ENCODE measurements at places on chromosomes 2 and 18.

- no peak for DNase-seq
Observed at GRCh38 chr2:31267437-31268120, 33.6 kb downstream of the EHD3 start.

DNA sequence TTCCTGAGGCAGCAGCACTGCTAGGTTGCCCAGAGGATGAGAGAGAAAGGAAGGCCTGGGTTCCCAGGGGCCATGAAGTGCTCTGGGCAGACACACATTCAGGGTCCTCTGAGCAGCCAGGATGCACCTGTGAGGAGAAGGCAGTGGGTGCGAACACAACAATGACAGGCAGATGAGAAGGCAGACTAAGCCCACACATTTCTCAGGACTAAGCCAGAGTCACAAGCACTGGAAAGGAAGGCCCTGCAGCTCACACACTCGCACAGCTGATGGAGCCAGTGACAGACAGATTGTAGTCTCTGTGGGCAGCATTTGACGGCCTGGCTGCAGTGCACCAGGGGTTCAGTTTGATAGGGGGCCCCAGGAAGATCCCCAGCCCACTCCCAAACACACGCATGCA, 61.8 kb downstream of the ARHGEF4 start:
- DNase-seq = no peak

DNA sequence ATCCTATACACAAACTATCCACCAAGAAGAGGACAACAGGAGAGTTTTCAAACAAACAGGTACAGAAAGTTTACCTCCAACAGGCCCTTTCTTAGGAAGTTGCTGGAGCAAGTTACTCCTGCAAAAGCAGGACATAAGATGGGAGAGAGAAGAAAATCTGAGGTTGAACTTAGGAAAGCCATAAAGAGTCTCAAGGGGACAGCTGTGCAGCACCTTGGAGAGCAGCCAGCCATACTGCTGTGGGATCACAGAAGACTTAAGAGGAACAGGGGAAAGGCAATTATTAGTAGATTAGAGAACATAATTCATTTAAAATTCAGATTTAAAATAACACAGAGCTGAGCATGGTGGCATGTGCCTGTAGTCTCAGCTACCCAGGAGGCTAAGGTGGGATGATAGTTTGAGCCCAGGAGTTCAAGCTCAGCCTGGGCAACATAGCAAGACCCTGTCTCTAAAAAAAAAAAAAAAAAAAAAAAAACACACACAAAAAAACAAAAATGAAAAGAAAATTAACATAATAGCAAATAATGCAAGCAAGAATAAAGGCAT, 148.1 kb upstream of the SIX3 start:
- no peak for DNase-seq

GRCh38 chr2:37664231-37664643, 7.2 kb downstream of the CDC42EP3 start:
- no peak for DNase-seq

- DNase-seq = no peak
Observed at GRCh38 chr2:36473230-36473629, 117.7 kb downstream of the CRIM1 start.

GRCh38 chr2:100260712-100261620, 61.3 kb downstream of the LONRF2 start:
- peak; percentile 62 for DNase-seq

DNA sequence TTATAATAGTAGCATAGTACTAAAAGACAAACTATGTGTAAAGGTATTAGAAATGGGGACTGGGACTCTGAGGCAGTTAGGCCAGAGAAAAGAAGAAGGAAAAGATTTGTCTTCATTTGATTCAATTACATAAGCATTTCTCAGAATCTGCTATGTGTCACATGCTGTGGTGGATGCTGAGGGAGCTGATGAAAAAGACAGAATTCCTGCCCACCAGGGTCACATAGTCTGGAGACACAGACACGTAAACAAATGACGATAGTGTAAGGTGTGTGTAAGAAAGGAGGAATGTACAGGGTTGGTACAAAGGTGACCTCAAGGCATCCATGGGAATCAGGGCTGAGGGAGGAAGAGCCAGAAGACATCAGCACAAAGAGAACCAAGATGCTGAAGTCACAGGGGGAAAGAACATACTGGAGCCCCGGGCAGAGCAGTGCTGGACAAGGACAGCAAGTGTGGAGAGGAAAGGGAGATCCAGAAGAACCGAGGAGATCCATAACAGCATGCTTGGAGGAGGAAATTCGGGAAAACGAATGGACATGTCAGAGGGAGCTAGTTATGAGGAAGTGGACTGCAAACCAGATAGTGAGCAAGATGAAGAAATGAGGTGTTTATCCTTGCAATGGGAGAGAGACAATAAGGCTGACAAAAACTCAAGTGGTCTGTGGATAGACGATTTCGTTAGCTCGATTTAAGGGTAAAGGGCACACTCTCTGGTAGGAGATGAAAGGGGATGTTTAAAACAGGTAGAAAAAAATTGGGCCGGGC, 1.2 kb upstream of the MAPRE3 start:
- no peak for DNase-seq

DNA sequence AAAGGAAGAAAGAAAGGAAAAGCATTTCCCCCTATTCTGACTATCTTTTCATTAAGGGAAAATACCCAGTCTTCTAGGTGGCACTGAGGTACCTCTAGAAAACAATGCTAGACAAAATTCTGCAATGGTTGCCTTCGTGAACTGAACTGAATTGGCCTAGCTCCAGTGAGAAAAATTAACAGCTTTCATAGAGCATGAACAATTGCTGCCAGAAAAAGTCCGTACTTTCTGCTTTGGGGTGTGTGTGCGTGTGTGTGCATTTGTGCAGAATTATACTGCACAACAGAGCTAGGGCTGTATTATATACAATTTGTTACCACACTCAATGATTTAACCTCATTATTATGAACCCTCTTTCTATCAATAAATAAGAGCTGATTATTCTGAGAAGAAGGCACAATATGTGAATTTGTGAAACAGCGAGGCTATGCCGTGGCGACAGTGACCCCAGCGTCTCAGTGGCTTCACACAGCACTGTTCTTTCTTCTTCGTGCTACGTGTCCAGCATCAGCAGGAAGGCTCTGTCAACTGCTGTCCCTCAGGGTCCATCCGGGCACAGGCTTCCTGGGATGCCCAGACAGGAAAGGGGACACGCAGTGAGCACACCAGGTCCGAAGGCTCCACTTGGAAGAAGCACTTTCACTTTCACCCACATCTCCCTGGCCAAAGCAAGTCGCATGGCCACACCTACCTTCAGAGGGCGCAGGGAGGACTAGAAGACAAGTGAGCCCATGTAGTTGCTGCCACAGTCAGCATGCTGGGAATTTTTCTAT, 47.5 kb downstream of the PTGR3 start:
- no peak for DNase-seq

- DNase-seq = no peak
Observed at GRCh38 chr18:35083174-35083712, 42.0 kb downstream of the MAPRE2 start.

DNA sequence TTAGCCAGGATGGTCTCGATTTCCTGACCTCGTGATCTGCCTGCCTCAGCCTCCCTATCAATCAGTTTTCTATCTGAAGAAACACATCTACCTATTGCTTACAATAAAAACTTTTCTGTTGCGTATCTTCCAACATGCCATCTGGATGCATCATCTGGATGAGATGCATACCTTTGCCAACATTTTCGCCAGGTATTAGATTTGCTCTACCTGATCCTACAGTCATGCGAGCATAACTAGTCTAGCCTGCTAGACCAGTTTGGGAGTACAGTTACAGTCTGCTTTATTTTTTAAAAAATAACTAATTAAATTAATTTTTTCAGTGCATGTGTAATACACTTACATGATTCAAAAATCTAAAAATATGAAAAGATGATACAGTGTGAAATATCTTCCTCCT, 334.0 kb upstream of the MEX3C start:
- peak; percentile 48 for DNase-seq

DNA sequence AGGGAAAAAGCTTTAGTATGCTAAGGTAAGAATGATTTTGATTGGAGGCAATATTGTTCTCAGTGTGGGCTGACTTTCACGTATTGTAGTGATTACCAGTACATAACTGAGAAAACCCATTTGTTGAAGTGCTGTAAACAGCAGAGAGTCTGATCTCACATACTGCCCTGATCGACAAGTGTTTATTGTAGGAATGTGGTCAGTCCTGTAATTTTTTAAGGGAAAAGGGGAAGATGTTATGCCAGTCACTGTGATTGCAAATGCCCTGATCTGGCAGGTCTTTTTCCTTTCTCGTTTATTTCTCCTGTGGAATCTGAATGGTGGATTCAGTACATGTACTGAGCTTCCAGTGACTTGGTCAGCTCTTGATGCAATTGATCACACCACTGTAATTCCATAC, 11.5 kb downstream of the SPATS2L start:
- no peak for DNase-seq

- DNase-seq = no peak
Observed at GRCh38 chr2:2838548-2838845, 507.4 kb upstream of the MYT1L start.

GRCh38 chr2:150866431-150866830, 379.0 kb upstream of the RND3 start:
- no peak for DNase-seq

DNA sequence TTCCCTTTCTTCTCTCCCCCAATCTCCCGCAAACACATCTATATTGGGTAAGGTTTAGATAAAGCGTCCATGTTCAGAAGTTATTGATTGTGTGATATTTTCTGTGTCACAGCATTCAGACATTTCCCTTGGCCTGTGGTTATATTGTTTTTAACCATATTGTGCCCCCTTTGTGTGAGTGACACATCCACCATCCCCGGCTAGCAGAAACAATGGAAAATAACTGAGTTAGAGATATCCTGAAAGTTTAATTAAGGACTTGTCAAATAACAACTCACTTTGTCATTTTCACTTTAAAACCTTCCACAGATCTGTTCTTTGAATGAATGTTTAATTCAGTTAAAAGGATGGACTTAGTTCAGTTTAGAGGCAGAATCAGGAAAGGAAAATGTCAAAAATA, 151.0 kb downstream of the KCNJ3 start:
- no peak for DNase-seq

- DNase-seq = no peak
Observed at GRCh38 chr2:98693477-98693876, 37.5 kb downstream of the MGAT4A start.

- no peak for DNase-seq
Observed at GRCh38 chr2:30421604-30422443, 25.2 kb upstream of the LCLAT1 start.

DNA sequence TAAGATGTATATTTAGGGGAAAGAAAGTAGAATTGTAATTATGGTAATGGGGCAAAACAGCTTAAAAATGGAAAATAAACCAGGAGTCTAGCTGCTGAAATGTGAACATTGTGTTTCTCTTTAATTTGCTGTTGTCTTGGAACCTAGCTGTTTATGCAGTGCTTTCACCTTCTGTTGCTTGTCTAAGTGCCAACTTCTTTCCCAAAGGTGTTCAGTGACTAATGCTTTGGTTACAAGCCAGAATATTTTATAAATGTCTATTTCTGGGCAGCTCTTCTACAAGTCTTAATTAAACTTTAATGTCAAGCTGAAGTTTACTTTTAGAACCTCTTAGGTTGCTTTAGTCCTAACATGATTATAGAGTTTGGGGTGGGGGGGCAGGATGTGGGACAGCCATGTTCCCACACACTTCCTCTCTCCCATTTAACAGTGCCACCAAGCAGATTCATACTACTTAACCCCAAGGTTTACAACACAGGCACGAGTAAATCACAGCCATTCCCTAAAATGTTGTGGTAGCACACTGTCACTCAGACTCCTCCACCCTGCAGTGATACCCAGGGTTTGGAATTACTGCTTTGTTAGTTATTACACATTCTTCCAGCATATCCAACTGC, 60.6 kb downstream of the ITGA4 start:
- no peak for DNase-seq

DNA sequence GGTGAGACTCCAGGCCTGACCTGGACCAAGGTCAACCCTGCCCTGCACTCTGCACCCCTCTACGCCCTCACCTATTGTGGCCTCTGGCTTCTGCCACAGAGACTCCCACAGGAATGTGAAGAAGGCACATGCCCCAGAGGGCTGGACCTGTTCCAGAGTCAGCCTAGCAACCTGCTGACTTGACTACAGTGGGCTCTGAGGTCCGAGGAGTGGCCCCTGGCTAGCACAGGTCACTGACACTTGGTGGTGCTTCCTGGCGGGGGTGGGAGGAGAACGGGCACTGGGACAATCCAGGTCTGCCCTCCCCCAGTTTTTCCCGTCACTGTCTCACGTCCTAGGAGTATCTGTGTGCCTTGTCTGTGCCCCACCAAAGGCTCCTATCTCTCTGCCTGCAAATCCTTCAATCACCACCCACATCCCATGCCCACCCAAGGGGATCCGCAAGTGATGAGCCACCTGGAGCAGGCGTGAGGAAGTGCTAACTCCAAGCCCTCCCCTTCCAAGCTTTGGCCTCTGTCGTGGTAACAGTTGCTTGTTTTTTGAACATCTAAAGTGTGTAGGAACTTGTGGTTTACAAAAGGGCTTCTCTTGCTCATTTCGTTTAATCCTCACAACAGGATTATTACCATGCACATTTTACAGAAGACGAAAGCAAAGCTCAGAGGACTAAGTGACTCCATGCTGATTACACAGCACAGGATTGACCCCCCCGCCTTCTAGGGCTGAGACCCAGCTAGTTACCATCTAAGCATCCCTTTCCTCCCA, 86.2 kb downstream of the MCFD2 start:
- no peak for DNase-seq

DNA sequence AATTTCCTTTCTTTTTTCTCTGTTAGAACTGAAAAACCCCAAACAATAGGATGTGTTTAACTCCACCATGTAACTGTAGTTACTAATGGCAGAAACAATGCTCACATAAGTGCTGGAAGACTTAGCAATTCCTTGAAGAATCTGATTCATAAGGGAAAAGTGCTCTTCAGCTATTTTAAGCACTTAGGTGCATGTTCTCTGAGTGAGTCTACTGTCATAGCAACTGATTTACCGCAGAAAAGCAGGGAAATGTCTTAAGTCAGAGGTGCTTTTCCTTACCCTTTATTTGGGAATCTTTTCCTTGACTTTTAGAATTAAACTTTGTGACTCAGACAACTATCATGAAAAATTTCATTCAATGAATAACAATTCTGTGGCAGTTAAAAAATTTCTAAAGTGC, 65.4 kb upstream of the NABP1 start:
- no peak for DNase-seq

DNA sequence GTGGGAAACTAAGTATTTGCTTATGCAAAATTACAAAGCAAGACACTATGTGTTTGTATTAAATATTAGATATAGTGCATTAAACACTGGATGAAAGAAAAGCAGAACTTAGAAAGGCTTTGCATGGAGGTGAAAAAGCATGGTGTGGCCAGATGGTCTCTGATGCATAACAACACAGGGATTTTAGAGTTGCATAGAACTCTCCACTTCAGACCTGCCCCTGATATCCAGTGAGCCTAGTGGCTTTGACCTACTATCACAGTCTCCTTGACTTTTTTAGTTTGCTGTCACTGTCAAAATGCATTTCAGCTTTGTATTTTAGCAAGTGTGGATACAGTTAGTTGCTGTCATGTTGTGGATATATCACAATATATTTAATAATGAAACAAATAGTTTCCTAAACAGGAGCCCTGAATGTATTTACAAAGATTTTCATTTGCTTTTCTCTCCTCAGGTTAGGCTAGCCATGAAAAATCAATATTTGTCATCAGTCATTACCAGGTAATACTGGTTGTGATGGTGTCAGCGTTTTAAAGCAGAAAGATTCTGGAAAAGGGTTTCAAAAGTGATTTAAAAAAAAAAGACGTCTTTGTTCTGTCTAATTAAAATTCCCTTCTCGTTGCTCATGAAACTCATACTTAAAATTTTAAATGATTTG, 5.2 kb downstream of the CSRNP3 start:
- DNase-seq = no peak

- DNase-seq = peak; percentile 93
Observed at GRCh38 chr2:45964223-45964841, 312.9 kb downstream of the PRKCE start.

Data from mucosa of gallbladder (tissue), 1 donor.